Stimulated activated CD8-positive, alpha-beta memory T cell treated with anti-CD3 and anti-CD28 coated beads, Interleukin-4, amount 100 ng/mL, for 24 hours (primary cell): ENCODE measurements at places on chromosomes 13 and 19.
A peak's percentile ranks its signal among the peaks of the same experiment; 100 is the strongest.

DNA sequence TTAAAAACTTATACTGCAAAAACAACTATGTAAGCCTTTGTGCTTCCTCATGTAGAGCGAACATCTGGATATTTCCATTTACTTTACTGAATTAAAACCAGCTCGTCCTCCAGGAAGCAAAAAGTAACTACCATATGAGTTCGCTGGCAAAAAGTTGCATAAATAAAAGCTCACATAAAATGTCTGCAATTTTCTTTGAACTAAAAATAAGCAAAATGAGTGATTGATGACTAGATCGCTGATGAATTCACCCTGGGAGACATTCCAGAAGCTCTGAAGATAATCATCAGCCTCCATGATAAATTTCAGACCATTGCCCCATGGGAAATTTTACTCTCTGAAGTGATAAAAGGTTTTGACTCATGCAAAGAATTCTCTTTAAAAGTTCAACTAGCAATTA is 67.3 kb upstream of the SACS start:
- no peak for DNase-seq

- DNase-seq: no peak
These were observed 310.4 kb downstream of the SPRY2 start for GRCh38 chr13:80030491-80030890.

DNA sequence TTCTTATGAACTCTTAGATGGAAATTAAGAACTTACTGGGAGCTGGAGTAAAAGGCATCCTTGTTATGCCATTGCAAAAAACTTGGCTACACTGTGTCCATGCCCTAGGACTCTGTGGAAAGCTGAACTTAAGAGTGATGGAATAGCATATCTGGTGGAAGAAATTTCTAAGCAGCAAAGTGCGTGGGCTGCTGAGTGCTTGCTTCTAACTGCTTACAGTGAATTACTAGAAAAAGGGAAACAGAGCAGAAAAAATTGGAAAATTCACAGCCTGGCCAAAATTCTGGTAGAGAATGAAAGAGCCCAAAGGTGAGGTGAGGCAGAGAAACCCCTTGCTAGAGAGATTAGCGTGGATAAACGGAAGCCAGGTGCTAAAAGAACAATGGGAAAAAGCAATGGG is 44.3 kb downstream of the ALOX5AP start:
- DNase-seq: no peak

DNA sequence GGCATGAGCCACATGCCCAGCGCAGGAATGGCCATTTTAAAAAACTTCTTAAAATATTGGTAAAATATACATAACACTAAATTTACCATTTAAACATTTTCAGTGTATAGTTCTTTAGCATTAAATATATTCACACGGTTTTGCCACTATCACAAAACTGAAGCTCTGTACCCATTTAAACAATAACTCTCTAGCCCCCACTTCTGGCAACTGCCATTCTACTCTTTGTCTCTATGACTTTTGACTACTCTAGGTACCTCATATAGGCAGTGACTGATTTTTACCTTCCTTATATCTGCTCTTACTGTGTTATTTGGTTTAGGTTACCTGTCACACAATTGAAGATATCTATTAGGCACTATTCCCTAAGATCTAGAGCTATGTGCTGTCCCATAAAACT is 2.3 kb upstream of the KBTBD7 start:
- no peak for DNase-seq

- peak; percentile 25 for DNase-seq
These were observed 8.9 kb downstream of the IGFL3 start for GRCh38 chr19:46115396-46116106.

GRCh38 chr13:43272851-43273250 is 249.5 kb downstream of the DNAJC15 start:
- no peak for DNase-seq

DNA sequence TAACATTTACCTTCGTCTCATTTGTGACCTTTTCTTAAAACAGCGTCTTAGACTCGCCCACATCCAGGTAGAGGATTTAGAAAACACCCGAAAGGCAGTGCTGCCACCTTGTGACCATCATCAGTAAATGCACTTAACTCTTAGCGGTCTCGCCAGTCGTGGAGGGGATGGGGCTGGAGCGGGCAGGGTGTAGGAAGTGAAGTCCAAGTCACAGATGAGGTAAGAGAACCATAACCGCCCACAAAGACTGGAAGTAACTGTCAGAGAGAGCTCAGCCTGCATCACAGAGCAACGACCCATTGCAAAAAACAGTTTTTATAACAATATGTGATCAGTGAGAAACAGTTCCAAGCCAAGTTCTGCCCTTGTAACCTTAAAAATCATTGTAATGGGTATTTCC is 10.7 kb upstream of the CEACAM3 start:
- DNase-seq: peak; percentile 38

DNA sequence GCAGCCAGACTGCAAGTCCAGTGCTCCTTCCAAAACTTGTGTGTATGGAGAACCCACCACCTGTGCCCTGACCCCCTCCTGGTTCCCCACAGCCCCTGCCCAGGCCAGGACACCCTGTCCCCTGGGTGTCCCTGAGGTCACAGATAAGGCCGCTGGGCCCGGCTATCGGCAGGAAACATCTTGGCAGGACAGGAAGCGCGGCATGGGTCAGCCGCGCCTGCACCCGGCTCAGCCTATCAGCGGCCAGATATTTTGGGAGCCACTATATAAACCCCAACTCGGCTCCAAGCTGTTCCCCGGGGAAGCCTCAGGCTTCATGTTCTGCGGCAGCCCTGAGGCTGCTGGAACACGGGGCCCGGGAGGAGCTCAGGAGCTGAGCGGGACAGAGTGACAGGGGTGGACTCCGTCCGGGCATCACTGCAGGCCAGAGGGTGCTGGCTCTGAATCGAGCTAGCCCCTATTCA is 60.8 kb downstream of the AP1M1 start:
- no peak for DNase-seq

DNA sequence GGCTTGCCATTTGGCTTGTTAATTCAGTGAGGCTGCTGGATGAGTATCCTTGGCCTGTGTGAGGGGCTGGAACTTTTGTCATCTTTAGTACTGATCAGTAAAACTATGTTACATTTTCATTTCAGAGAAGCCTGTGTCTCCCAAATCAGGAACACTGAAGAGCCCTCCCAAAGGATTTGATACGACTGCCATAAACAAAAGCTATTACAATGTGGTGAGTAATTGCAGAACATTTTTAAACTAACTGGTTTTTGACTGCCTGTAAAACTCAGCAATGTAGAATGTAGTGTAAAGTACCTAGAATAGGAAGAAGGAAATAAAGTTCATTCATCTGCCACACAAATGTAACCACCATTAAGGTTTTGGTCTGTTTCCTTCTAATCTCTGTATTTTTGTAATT is 87.4 kb upstream of the TEX29 start:
- DNase-seq: no peak

DNA sequence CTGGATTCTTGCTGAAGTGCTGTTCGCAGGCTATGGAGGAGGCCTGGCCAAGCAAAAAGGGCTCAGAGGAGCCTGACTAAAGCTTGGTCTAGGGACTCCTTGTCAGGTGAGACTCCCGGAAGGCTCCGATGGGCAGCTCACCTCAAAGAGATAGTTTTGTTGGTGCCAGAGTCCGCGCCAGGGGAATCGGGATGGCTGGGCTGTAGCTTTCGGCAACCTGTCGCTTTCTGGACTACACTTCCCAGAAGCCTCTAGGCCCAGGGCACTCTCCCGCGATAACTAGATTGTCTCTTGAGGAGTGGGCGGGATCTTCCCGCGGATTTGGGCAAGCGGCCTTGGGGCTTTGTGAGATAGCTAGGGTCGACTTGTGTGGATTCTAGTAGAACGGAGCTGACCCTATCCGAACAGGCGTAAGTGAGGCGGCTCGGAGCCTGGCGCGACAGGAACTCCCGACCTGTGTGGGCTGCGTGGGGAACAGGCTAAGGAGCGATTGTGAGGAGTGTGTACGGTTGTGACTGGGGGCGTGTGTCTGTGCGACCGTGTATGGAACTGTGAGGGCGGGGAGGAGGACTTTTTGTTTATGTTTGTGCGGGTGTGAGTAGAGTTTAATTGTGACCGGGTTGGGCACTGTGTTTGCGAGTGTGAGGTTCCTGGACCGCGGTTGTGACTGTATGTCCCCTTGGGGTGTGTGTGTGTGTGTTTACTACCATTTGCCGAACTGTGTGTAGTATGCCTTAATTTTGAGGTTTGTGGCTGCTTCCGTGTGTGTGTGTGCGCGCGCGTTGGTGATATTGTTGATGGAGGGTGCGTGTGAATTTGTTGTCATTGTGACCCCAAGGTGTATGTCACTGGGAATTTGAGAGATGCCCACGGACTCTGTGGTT is at the start of gene ZNF345:
ZNF345 (plus strand) TSS at position 318 of the 884 bp plus-strand sequence. CDS start 25,955 bp downstream, outside the sequence.
- DNase-seq: peak; percentile 74

GRCh38 chr13:48866249-48866648 is 109.5 kb upstream of the FNDC3A start:
- no peak for DNase-seq

- DNase-seq: no peak
These were observed 98.3 kb downstream of the SLITRK5 start for GRCh38 chr13:87769445-87769844.

DNA sequence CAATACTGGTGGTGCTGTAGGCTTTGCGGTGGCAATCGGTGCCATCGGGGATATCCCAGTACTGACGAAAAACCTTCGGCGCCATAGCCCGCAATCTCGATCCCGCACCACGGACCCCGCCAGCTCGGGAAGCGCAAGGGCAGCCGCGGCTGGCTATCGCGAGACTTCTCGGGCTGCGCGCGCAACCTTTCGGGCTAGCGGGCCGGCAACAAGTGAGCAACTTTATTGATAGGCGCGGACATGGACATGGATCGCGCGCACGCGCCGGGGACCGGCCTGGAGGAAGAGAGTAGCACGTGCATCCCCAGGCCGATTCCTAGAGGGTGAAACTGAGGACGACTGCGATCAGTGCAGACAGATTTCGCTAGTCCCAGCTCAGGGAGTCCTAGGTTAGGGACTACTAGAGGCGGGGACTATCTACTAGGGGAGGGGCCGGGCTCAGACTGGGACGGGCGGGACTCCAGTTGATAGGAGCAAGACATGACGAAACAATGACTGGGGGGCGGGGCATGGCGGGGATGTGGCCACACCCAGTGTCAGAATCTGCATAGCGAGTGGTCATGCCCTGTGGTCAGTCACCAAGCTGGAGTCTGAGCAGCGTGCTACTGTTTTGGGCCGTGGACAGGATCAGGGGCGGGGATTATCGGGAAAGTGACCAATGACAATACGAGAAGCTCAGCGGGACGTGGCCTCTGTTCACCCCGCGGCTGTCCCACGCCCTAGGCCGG is at the start of gene NDUFA11:
NDUFA11 (minus strand) TSS at position 167 of the 728 bp plus-strand sequence; CDS start at position 85, 82 bp downstream.
- DNase-seq: peak; percentile 94

DNA sequence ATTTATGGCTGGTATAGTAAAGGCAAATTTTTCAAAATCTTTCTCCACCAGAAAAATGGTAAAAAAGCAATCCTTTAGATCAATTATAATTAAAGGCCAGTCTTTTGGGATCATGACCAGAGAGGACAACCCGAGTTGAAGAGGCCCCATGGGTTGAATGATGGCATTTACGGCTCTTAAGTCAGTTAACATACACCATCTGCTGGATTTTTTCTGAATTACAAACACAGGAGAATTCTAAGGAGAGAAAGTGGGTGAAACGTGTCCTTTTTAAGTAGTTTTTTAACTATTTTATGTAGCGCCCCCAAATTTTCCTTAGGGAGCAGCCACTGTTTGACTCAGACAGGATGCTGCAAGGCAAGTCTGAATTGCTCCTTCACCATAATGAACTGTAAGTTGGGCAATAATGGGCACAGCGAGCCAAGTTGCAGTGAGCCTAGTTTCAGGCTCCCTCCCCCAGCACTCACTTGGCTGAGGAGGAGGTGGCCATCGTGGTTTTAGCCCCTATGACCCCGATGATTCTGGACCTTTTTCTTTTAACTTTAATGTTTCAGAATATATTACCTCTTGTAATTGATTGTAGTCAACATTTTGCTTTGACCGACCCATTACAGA is 13.6 kb upstream of the ZNF611 start:
- DNase-seq: no peak

GRCh38 chr13:49669735-49670309 is 21.5 kb downstream of the EBPL start:
- no peak for DNase-seq

DNA sequence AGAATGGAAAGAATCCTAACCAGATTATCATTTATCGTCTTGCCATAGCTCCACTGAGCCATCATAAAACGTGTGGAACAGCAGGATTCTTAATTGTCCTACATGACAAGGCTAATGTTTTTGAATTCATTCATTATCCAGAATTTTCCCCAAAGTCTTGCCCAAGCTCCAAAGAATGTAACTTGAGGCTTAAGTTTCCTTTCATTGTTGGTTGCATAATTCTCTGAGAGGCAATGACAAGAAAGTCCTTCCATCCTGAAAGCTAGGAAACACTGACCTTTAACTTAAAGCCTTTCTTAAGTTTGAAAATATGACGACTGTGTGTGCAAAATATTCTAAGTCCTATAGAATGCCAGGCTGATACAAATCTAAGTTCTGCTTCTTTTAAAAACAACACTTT is 546.1 kb downstream of the SUCLA2 start:
- no peak for DNase-seq

DNA sequence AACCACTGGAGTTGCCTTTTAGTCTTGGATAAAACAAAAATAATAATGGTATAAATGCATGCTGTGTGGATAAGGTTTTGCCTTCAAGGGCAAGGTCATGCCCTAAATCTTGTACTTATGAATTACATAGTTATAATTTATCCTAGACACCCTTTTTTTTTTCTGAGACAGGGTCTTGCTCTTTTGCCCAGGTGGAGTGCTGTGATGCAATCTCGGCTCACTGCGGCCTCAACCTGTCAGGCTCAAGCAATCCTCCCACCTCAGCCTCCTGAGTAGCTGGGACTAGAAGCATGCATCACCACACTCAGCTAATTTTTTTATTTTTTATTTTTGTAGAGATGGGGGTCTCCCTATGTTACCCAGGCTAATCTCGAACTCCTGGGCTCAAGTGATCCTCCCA is 7.7 kb upstream of the DACT3 start:
- no peak for DNase-seq

GRCh38 chr13:105796081-105796480 is 739.4 kb downstream of the EFNB2 start:
- DNase-seq: no peak

- no peak for DNase-seq
These were observed 86.0 kb downstream of the ATP11A start for GRCh38 chr13:112775791-112776279.

GRCh38 chr13:44669534-44669933 is 93.4 kb upstream of the TSC22D1 start:
- no peak for DNase-seq

- DNase-seq: no peak
These were observed 34.5 kb upstream of the FAM216B start for GRCh38 chr13:42746866-42747265.
